Activated CD4-positive, alpha-beta T cell treated with anti-CD3 and anti-CD28 coated beads, Interleukin-2, Interleukin-6, amounts not matched to agents 100 ng/mL and 50 ng/mL, durations not matched to agents 16 hours and 8 hours (primary cell): ENCODE measurements at places on chromosomes 2 and 18.

DNA sequence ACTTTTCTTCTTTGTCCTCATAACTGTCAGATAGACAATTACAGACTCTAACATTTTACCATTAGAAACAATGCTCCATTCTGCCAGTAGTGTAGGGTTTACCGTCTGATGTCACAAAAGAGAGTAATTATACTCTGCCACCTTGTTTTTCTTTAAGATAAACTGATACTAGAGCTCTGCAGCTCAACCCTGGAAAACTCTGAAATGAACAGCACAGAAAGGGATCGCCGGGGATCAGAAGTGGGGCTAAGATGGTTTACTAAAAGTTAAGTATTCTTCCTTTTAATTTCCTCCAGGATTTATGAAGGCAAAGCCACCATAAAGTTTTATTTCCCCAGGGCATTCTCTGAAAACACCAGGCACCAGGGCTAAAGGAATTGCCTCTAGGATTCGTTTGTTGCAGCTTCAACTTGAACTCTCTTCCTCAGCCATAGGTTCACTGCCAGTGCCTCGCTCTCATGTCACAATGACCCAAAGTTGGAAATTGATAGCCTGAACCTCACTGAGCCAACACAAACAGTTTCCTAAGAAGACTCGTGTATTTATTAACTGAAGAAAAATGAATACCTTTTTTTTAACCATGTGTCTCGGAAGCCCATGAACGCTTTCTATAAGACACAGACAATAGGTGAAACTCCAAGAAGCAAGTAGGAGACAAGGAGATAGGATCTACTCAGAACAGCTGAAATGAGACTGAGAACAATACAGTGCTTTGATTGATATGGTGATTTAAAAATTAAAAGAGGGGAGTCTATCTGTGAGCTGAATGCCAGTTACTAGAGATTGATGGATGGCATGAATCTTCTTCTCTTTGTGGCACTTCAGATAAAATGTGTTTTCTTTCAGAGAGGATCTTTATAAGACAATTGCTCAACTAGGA is 121.5 kb upstream of the SPATS2L start:
- no peak for DNase-seq

DNA sequence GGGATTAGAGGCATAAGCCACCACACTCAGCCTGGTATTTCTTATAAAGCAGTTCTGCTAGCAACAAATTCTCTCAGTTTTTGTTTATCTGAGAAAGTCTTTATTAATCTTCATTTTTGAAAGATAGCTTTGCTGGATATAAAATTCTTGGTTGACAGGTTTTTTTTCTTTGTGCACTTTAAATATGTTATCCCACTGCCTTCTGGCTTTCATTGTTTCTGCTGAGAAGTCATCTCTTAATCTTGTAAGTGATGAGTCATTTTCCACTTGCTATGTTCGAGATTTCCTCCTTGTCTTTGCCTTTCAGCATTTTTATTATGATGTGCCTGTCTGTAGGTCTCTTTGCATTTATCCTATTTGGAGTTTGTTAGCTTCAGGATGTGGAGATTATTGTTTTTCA is 5.9 kb upstream of the ELAC1 start:
- no peak for DNase-seq

- no peak for DNase-seq
These were observed 296.7 kb downstream of the LPIN1 start for GRCh38 chr2:12043131-12043530.

- DNase-seq, result no peak
These were observed 16.2 kb upstream of the ALPP start for GRCh38 chr2:232362174-232362900.

- DNase-seq, result peak; percentile 47
These were observed 557.5 kb downstream of the ARHGAP15 start for GRCh38 chr2:143686585-143687164.

DNA sequence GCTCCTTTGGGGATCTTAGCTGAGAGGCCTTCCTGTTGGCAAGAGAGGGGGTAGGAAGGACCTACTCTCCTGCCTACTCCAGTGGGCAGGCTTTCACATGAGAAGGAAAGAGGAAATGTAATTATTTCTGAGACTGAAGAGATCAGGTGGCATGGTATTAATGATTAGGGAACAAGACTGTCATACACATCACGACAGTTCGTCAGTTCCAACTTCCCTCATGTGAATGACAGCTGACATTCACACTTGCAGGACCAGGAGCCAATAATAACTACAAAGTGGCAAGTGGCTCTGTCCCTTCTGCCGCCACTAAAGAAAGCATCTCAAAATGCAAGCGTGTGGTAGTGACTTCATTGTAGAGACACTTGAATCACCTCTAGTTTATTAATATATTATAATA is 90.0 kb downstream of the ZCCHC2 start:
- DNase-seq, result no peak

DNA sequence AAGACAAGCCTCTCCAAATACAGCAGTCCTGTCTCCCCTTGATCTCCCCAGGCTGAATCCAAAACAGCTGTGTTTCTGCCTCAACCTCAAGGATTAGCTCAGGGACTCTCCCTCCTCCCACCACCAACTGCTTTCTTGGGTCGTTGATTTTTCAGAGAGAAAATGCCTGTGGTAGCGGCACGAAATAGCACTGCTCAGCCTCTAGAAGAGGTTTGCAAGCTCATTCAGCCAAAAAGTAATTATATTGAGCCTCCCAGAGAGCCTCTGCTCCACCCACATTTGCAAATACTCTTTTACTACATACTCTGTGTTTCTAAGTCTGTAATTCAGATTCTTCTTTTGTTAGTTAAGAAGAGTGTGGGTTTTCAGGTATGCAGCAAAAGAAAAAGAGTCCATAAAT is 396.4 kb upstream of the TNP1 start:
- no peak for DNase-seq

- DNase-seq, result no peak
These were observed 140.1 kb upstream of the SMAD7 start for GRCh38 chr18:49090901-49091300.

DNA sequence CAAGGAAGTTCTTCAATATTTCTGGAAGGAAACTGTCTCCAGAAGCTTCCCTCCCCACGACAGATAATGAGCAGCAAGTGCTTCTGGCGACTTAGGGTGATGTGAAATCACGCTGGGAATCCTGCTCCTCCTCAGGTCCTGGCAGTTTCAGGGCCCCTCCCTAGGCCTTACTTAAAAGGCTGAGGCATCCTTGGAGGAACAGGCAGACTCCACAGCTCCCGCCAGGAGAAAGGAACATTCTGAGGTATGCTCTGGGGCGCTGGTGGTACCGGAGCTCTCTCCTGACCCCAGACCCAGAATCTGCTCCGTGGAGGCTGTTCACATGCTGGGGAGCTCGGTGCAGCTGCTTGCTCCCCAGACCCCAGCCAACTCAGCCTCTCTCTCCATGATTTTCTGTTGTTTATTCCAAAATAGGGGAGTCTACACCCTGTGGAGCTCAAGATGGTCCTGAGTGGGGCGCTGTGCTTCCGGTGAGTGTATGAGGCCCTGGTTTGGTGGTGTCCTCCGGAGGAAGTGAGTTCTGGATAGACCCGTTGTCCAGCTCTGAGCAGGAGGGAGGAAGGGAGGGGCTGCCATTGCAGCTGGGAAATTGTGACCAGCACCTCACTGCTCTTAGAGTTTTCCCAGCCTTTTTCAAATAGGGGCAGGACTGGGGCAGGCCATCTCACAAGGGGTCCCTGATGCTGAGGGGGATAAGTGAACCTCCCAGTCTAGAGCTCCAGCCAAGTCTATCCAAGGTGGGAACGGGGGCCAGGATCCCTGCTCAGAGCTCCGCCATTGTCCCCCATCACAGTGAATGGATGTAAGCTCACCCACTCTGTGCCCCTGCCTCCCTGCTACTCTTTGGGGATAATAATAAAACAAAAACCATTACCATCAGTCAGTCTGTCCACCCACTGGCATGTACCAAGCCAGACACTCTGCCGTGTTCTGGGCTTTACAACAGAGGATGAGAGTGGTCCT is at the start of gene IL36RN:
Gene IL36RN (plus strand): TSS at position 201 of the 963 bp plus-strand sequence. CDS start 241 bp downstream, at position 442.
- DNase-seq, result no peak

GRCh38 chr2:23988371-23988770 is 21.5 kb upstream of the MFSD2B start:
- peak; percentile 18 for DNase-seq

DNA sequence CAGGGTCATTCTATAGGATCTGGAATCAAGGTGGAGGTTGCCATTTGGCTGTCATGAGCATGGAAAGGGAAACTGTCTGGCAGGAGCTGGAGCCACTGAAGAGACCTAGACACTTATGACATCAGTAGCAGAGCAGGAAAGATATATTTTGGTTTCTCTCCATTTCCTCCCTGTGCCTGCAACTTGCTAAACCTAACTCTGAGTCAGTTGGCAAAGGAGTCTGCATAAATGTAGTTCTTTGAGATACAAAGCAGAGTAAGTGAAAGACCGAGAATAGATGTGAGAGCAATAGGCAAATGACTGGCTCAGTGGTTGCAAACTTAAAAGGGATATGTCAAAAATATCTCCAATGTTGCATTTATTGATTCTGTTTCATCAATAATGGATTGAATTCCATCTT is 757.7 kb downstream of the KCNJ3 start:
- no peak for DNase-seq

DNA sequence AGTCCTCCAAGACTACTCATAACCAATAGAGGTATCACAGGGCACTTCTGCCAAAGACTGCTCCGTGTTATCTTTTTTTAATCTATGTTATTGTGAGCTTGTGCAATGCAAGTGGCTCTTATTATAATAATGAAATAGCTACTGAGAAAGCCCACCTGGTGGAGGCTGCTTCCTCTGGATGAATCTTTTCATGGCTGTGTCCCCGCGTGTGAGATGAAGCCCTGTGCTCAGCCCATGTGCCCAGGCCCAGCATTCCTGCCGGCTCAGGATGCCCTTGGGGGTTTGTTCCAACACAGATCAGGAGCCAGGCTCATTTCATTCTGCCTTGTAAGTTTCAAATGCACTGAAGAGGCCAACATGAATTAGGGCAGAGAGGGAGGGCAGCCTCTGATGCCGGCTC is 18.7 kb downstream of the APCDD1 start:
- DNase-seq, result no peak
